ENCODE measurements at places on chromosomes 16 and 17. TPM values are rescaled to one million over a fixed set of nuclear protein-coding genes. Genes with fewer than 3 reads are reported as not detected.

Gene ALDH3A1
- total RNA-seq, result 0.31 TPM

Gene GDPD3
- 0.47 TPM for total RNA-seq

Gene TBC1D3D
- 1.6 TPM for total RNA-seq

Gene RRAD
- total RNA-seq, result 0.94 TPM

- DNase-seq, result no peak
Observed at GRCh38 chr17:75591722-75592302, 4.2 kb downstream of the MYO15B start.

DNA sequence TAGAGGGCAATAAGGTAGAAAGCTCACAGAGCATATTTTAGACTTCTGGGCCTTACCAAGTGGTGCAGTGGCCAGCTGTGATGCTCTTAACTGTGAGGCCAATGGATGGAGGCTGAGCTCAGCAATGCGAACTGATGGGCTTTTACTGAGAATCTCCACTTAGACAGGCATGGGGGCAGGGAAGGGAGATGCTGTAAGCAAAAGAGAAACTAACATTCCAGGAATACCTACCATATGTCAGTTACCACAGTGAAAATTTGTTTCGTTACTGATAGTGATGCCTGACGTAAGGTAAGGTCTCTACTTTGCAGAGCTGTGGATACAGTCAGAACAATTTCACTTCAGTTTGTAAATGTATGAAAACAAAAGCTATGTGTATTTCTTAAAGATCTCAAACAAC, 250.6 kb upstream of the ZFHX3 start:
- DNase-seq, result no peak

DNA sequence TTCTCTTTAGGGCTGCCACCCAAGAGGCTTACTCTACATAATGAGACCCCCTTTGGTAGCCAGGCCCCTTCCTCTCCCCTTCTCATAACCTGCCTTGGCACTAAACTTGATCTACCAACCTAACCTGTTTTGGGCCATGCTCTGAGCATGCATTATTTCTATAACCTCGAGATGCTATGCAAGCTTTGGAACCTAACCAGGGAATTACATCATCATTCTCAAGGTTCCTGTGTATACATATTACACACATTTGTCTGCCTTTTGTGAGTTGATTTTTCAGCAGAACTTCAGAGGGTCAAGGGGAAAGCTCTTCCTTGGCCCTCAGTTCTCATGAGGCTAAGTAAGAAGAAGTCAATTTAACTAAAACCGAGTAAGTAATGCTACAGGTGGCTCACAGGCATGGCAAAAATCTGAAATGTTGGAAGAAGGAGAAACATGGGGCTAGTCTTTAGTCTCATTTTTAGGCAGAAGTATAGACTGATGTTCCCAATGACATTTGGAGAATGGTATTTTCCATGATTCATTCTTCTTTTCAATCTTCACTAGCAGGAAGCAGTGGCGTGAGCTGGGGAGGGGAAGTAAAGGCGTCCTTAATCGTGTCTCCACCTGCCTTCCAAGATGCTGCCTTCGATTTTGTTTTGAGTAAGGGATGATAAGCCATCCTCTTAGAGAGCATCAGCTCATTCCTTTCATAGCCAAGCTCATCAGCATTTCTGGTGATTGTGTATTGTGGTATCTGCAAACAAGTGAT, 308.4 kb downstream of the ABCC12 start:
- no peak for DNase-seq

GRCh38 chr16:2048116-2048543, 345 bp downstream of the TSC2 start:
- DNase-seq, result no peak

All from occipital lobe (tissue), 3 donors.